Activated CD8-positive, alpha-beta memory T cell treated with anti-CD3 and anti-CD28 coated beads for 1 hour (primary cell): ENCODE measurements at places on chromosomes 4 and X.

- DNase-seq: no peak
These were observed 7.1 kb downstream of the RASL11B start for GRCh38 chr4:52869196-52869595.

- no peak for DNase-seq
These were observed 421.9 kb upstream of the DIPK2B start for GRCh38 chrX:45622538-45622937.

GRCh38 chrX:153365670-153366069 is 31.7 kb downstream of the ZNF275 start:
- no peak for DNase-seq

- no peak for DNase-seq
These were observed 61.1 kb downstream of the FAM13A start for GRCh38 chr4:88995874-88996273.

- no peak for DNase-seq
These were observed 162.9 kb downstream of the NSUN7 start for GRCh38 chr4:40912460-40913184.

- DNase-seq: no peak
These were observed 65.9 kb downstream of the HHIP start for GRCh38 chr4:144711700-144712456.

GRCh38 chr4:151994429-151994828 is 233.6 kb upstream of the GATB start:
- DNase-seq: no peak

DNA sequence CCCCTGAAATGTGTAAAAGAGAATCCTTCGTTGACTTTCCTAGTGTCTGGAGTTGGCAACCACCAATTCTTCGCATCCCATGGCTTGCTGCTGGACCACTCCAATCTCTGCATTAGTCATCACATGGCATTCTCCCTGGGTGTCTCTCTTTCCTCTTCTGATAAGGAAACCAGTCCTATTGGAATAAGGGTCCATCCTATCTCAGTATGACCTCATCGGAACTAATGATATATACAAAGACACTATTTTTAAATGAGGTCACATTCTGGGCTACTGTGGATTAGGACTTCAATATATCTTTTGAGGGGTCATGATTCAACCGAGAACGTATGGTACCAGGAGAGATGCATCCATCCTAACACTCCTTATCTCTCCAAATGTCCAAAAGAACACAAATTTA is 259.1 kb upstream of the CPEB2 start:
- no peak for DNase-seq

DNA sequence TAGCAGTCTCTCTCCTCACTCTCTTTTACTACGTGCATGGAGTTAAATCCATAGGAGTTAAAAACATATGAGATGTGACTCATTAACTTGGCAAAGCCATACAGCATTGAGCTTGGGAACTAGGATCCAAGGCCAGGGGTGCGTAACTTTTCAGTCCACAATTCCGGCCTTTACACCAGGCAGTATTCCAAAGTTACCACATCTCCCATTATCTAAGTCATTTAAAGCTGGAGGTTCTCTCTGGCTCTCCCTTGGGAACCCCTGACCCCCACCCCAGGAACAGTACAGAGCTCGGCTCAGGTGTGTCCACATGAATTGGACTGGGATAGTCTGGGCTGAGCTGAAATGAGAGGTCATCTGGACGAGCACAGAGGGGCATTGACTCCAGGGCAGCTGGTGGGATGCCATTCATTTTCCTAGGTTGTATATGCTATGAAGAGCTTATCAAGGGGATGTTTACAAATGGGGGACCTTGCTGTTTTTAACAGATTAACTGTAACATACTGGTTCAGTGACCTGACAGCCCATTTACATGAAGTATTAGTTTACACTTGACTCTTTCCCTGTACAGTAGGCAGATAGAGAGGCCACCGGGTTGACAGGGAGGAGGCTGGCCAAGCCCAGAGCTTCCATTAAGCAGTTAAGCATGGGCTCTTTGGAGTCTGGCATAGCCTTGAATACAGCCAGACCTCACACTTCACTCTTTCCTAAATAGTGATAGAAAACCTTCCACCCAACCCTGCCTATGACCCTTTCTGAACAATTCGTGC is 128.8 kb downstream of the RAB28 start:
- DNase-seq: no peak

DNA sequence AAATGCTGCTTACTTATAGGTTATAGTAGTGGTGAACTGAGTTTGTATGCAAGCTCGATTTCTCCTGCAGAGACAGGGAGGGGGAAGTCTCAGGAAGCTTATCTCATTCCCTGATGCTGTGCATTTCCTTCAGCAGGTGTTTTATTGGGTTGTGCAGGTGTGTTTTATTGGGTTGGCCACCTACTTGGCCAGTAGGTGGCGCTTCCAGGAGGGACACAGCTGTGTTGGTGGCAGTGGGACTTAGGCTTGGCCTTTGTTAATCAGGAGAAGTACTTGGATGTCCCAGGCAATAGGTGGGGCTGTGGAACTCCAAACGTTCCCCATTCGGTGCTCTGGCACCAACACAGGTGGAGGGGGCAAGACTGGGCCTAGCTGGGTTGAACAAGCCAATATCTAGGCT is 196.0 kb upstream of the DCAF8L1 start:
- DNase-seq: no peak

- DNase-seq: no peak
These were observed 381.7 kb upstream of the FGF13 start for GRCh38 chrX:139093201-139093600.

DNA sequence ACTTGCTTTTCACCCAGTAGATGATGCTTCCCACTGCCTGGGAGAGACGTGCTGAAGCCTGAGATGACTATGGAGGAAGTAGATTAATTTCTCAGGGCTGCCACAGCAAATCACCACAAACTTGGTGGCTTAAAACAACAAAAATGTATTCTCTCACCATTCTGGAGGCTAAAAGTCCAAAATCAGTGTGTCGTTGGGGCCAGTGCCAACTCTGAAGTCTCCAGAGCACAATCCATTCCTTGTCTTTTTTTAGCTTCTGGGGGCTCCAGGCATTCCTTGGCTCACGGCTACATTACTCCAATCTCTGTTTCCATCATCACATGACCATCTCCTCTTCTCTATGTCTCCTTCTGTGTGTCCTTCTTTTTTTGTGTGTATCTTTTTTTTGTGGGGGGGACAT is 105.8 kb upstream of the C1QTNF7 start:
- no peak for DNase-seq

- no peak for DNase-seq
These were observed 98.8 kb upstream of the STX18 start for GRCh38 chr4:4640692-4641091.

GRCh38 chr4:156191044-156191781 is 237.5 kb upstream of the CTSO start:
- no peak for DNase-seq

- DNase-seq: no peak
These were observed 160.3 kb upstream of the RASGEF1B start for GRCh38 chr4:81631958-81632441.

- DNase-seq: no peak
These were observed 431.2 kb downstream of the KCTD8 start for GRCh38 chr4:44017422-44017739.

DNA sequence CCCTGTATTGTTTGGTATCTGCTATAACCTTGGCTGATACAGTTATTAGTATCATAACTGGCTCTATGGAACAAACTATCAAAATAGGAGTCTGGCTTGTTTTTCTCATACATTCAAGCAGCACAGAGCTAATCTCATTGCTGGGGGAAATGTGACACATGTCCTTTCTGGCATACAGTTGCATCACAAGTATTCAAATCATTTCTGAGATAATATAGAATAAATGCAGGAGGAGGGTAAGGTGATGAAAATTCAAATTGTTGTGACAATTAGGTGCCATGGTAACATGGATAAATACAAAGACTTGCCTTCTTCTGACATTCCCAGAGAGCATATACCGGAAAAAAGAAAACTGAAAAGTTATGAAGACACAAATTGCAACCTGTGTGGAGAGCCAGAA is 2706.8 kb downstream of the ARAP2 start:
- DNase-seq: no peak

DNA sequence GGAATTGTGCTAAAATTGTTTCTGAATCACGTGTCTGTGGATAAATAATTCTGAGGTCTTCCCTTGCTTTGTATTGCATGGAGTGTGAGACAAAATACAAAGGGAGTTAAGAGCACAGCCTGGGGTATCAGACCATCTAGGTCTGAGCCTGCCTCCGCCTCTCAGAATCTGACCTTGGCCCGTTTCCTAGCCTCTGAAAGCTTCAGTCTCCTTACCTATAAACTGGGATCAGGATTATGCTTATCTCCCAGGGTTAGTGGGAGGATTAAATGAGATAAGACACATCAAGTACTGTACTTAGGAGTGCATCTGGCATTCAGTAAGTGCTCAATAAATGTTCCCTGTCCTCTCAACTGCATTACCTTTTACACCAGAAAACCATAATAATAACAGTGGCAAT is 140.6 kb upstream of the TENM3 start:
- DNase-seq: no peak

DNA sequence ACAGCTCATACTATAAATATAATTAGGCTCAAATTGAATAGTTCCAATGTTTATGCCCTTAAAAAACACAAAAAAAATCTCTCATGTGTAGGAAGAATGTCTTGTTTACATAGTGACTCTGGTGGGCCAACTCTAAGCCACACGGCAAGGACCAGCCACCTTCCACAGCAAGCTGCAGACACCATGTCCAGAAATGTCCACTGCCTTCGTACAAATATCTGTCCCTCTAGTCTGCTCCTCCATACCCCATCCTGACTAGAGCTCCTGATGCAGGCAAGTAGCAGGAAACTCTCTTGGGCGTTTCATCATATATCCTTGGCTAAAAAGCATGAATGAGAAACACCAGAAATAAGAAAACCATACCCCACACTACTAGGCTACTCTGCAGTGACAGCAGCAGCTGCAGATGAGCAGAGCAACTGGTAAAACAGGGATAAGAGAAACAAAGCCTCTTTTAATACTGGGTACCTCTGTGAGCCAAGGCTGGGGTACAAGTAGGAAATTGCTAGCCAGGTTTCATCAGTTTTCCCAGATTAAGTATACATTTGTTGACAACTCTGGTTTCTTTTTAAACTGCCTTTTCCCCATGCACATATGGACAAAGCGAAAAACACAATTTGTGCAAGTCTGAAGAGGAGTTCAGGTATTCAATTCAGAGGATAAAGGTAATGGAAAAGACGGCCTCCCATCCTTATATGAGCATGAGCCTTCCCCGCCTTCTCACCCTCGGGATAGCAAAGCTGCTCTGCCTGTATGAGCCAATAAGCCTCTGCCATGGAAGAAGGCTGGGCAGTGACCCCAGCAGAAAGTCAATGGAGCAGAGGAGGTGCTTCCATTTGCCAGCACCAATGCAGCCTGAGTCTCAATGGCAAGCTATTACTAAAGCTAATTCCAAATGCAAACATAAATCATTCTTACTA is 245.4 kb downstream of the DCLK2 start:
- DNase-seq: no peak

DNA sequence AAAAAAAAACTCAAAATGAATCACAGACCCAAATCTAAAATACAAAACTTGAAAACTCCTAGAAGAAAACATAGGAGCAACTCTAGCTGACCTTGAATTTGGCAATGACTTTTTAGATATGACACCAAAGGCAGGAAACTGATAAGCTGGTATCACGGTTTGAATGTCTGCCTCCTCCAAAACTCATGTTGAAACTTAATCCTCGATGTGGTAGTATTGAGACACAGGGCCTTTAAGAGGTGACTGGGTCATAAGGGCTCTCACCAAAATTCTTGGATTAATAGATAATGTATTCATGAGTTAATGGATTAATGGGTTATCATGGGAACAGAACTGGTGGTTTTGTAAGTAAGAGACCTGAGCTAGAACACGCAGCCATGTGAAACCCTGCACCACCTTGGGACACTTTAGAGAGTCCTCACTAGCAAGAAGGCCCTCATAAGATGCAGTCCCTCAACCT is 40.5 kb downstream of the FRYL start:
- DNase-seq: no peak

DNA sequence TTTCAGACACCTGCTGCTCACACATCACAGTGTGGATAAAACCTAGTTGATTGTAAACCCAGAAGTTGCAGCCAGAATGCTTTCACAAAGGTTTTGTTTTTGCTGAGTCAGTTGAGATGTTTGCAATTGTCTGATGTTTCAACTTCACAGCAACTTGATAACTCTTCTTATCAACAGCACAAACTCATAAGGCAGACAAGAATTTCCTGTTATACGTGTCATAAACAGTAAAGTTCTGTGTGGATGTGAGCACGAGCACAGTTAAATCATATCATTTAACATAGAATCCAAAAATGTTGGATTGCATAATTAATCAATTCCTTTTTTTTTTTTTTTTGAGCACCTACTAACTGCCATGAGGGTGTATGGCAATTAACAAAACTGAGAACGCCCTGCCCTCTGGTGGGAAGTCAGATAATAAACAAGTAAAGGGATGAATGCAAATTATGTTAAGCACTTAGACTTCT is 512.2 kb downstream of the PDHA2 start:
- DNase-seq: no peak

DNA sequence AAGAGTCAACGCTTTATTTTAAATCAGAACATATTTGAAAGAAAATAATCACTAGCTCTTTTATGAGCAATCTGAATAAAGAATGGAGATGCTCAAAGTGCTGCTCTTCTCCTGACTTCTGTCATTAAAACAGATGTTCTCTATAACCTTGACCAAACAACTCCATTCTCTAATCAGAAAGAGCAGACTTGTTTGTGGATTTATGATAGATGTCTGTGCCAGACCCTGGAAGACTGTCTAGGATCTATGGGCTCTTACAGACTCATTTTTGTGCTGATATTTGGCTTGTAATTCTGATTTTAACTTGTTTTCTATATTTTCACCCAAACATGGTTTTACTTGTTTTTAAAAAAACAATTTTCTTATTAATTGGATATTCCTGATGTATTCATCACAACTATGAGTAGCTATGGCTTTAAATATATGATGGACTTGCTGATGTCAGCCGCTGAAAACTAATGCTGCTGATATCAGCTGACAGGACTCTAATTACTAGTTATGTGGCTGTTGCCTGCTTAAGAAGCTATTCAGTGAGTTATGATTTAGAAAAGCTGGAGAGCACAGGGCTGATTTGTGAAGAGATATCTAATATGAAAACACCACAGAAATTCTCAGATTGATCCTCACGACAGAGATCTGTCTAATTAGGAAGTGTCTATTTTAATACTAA is 31.6 kb upstream of the MAML3 start:
- no peak for DNase-seq

GRCh38 chr4:87375719-87376291 is 15.2 kb downstream of the HSD17B11 start:
- no peak for DNase-seq

DNA sequence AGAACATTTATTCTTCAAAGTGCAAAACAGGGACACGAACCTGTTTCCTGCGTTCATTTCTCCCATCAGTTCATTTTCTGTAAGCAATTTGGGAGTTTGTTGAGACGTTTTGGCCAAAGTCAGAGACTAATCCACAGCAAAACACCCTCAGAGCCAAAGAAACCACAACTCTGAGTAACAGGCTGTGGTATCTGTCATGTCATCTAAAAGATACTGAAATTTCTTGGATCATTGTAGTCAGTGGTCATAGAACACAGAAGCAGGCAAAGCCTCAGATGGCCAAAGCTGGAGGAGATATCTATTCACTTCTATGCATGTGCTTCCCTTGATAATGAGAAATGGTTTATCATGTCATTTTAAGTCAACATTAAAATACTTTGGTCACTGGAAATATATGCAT is 485.6 kb upstream of the GALNT7 start:
- DNase-seq: no peak

- no peak for DNase-seq
These were observed 116.8 kb downstream of the SORCS2 start for GRCh38 chr4:7309181-7309580.
